ENCODE measurements at places on chromosomes 7 and 10. TPM values are rescaled to one million over a fixed set of nuclear protein-coding genes. Genes with fewer than 3 reads are reported as not detected.

SEMA3C gene
- total RNA-seq = 150 TPM

DNA sequence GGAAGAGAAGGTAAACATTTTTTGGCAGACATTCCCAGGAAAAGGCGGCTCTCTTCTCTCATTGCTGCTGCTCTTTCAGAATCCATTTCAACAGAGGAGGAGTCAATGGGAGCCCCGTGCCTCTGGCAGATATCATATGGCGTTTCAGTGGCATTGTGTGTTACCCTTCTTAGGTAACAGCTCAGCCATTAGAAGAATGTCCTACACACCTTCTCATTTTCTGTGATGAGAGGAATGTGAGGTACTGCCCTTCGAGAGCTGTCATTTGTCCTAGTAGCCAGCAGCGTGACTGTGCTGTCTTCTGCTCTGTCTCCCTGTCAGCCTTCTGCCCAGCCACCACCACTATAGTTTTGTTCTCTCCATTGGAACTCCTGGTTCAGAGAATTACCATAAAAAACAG is 102.4 kb downstream of the EGFR start:
- no peak for DNase-seq

- DNase-seq = no peak
Measured at GRCh38 chr10:6984971-6985370, 404.9 kb upstream of the PRKCQ start.

DNA sequence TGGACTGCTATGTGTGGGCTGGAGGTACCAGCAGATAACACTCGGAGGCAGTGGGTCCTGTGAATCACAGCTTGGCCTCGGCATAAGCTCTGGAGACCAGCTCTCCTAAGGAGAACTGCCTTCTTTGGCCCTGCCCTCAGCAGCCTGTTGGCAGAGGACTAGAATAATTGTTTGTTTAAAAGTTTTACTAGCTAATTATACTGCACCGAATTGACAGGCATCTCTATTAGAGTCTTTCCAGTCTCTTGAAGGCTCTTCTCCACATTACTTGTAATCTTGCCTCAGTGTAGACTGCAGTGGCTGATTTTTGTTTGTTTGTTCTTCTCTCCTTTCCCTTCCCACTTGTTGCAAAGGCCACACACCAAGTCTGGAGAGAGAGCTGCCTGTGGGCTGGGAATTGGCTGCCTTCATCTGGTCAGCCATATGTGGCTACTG is 183.2 kb downstream of the AUTS2 start:
- peak; percentile 93 for DNase-seq

ABCC2 gene
- 2.1 TPM for total RNA-seq

DNA sequence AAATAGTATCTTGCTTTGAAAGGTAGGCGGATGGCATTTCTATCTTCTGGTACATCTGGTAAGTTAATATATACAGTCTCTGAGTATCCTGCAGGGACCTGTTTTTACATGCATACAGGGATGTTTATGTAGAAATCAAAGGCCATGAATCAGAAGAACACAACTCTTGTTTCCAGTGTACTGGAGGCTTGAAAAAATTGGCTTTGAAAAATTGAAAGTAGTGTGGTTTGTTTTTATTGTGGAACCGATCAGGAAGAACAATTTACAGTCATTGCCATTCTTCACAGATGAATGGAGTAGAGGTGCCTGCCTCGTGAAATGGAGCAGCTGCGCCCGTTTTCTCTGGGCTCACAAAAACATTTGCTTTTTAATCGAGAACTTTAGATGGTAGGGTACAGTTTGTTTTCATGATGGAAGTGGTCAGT is 54.0 kb upstream of the RPA3 start:
- DNase-seq = peak; percentile 58

GRCh38 chr10:130351466-130352290 is 215.5 kb downstream of the GLRX3 start:
- DNase-seq = no peak

GRCh38 chr10:122143238-122143841 is 127.8 kb upstream of the BTBD16 start:
- DNase-seq = no peak
